ENCODE measurements at places on chromosomes 7 and 10.
A peak's percentile ranks its signal among the peaks of the same experiment; 100 is the strongest.

GRCh38 chr7:79507131-79507530, 53.7 kb upstream of the MAGI2 start:
- H3K27ac ChIP-seq, result no peak overlapping the region
- H3K27me3 ChIP-seq, result no peaks in the 10 kb centered on the region
- no peaks in the 10 kb centered on the region for H3K36me3 ChIP-seq
- no peak for DNase-seq

GRCh38 chr10:118027397-118027796, 19.3 kb downstream of the RAB11FIP2 start:
- peaks cover 28% of the 10 kb centered on the region for H3K4me1 ChIP-seq
- H3K4me3 ChIP-seq, result no peak overlapping the region
- H3K27me3 ChIP-seq, result peaks cover 11% of the 10 kb centered on the region
- H3K36me3 ChIP-seq, result no peaks in the 10 kb centered on the region
- no peak overlapping the region for H3K27ac ChIP-seq
- DNase-seq, result no peak

GRCh38 chr10:128848810-128849209, 618.2 kb upstream of the MGMT start:
- no peak overlapping the region for H3K4me3 ChIP-seq
- H3K36me3 ChIP-seq, result no peaks in the 10 kb centered on the region
- no peak overlapping the region for H3K27ac ChIP-seq
- H3K27me3 ChIP-seq, result no peaks in the 10 kb centered on the region
- no peaks in the 10 kb centered on the region for H3K4me1 ChIP-seq

DNA sequence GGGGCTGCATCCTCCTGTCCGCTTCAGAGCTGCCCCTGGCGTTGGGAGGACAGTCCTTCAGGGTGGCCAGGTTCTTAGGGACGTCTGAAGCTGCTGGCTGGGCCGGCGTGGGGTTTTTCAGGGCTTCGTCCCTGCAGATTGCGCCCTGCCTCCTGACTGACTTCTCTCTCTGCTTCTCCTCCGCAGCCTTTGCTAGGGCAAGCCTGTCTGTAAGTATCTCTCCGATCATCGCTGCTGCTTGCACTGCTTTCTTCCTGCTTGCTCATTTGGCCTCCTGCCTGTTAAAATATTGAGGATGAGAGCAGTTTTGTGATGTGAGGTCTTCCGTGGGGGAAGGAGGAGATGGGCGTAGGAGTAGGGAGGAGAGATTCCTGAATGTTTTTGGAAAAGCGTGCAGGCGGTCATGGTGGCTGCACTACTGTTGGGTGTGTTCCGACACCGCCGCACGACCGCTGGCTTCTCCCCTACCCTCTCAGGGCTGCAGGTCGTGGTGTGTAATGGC, 25.3 kb downstream of the PFKFB3 start:
- no peaks in the 10 kb centered on the region for H3K27me3 ChIP-seq
- DNase-seq, result no peak
- H3K4me1 ChIP-seq, result no peaks in the 10 kb centered on the region
- no peak overlapping the region for H3K27ac ChIP-seq
- no peak overlapping the region for H3K4me3 ChIP-seq

GRCh38 chr7:122896509-122896908, 10.2 kb upstream of the CADPS2 start:
- no peak overlapping the region for H3K27ac ChIP-seq
- H3K4me1 ChIP-seq, result no peaks in the 10 kb centered on the region
- no peak overlapping the region for H3K4me3 ChIP-seq
- no peaks in the 10 kb centered on the region for H3K36me3 ChIP-seq

- DNase-seq, result peak; percentile 49
- no peaks in the 10 kb centered on the region for H3K27me3 ChIP-seq
- H3K36me3 ChIP-seq, result no peaks in the 10 kb centered on the region
- peak overlapping the region; percentile 43 for H3K27ac ChIP-seq
- no peak overlapping the region for H3K4me3 ChIP-seq
- H3K4me1 ChIP-seq, result peaks cover 40% of the 10 kb centered on the region
These were observed 103.7 kb downstream of the MACC1 start for GRCh38 chr7:20113427-20114027.

- H3K4me3 ChIP-seq, result no peak overlapping the region
- no peak overlapping the region for H3K27ac ChIP-seq
- peak; percentile 15 for DNase-seq
- no peaks in the 10 kb centered on the region for H3K27me3 ChIP-seq
These were observed 736.6 kb downstream of the AUTS2 start for GRCh38 chr7:70334871-70335270.

- no peaks in the 10 kb centered on the region for H3K4me1 ChIP-seq
- H3K27me3 ChIP-seq, result no peaks in the 10 kb centered on the region
- H3K36me3 ChIP-seq, result no peaks in the 10 kb centered on the region
These were observed 838 bp upstream of the DLX6 start for GRCh38 chr7:97004247-97005182.

- H3K36me3 ChIP-seq, result no peaks in the 10 kb centered on the region
- H3K4me3 ChIP-seq, result peak overlapping the region; percentile 18
- no peaks in the 10 kb centered on the region for H3K27me3 ChIP-seq
These were observed 74.2 kb downstream of the CTNNA3 start for GRCh38 chr10:67621834-67622233.

DNA sequence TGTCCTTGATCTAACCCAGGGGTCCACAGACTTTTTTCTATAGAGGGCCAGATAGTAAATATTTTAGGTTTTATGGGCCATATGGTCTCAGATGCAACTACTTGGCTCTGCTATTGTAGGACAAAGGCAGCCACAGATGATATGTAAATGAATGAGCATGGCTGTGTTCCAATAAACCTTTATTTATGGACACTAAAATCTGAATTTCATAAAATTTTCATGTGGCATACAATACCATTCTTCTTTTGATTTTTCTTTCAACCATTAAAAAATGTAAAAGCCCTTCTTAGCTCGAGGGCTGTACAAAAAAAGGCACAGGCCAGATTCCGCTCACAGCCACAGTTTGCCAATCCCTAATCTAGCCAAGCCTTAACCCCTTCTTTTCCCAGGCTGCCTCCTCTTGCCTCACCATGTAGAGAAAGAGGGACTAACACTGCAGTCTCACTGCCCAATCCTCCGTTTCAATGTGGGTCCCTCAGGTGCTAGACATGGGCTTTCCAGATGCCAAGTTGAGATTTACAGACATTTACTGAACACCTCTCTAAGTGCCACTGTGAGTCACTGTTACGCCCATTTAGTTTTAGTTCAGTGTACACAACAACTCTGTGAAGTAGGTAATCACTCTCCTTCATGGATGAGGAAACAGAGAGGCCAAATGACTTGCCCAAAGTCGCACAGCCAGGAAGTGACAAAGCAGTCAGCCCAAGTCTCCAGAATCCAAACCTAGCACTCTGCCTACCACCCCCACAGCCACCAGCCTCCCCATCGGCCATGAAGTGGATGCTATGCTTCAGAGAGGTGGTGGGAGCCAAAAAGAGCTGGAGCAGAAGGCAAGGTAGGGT, 132.6 kb upstream of the PDLIM1 start:
- H3K27me3 ChIP-seq, result no peaks in the 10 kb centered on the region
- no peaks in the 10 kb centered on the region for H3K4me1 ChIP-seq
- no peak for DNase-seq
- H3K4me3 ChIP-seq, result no peak overlapping the region

DNA sequence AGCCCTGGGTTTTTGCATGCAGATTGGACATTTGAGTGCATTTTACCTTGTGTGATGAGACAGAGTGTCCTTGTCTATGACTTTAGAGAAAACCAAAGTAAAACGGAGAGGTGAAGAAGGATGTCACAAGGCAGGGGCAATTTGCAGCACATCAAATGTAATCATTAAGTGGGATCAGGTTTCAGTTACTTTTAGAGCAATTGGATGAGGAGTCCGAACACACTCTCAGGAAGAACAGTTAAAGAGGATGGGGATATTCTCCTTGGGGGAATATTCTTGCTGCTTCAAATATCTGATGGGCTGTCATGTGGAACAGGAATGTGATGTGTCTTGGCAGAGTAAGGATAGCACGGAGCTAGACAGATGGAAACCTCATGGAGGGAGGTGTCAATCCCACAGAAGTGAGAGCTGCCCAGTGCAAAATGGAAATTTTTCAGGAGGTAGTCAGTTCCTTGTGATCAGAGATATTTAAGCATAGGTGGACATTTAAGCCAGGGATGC, 757 bp downstream of the RAB19 start:
- no peak for DNase-seq
- H3K27ac ChIP-seq, result no peak overlapping the region
- peaks cover 30% of the 10 kb centered on the region for H3K27me3 ChIP-seq
- no peak overlapping the region for H3K4me3 ChIP-seq
- no peaks in the 10 kb centered on the region for H3K36me3 ChIP-seq

DNA sequence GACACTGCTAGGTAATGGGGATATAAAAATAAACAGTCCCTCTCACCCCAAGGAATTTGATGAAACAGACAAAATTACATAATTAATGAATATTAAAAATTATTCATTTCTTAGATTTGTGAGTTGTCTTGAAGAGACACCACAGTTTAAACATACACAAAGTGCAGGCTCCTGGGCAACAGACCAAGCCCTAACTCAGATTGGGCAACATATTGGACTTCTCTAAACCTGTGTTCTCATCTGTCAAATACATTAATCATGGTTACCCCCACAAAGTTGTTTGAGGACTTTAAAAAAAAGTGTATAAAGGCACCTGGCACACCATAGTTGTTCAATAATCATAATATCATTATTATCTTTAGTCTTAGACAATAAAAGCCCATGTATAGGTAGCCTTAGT, 62.5 kb upstream of the CAPZA2 start:
- H3K27ac ChIP-seq, result no peak overlapping the region
- no peaks in the 10 kb centered on the region for H3K36me3 ChIP-seq
- DNase-seq, result no peak
- H3K27me3 ChIP-seq, result no peaks in the 10 kb centered on the region
- no peak overlapping the region for H3K4me3 ChIP-seq

DNA sequence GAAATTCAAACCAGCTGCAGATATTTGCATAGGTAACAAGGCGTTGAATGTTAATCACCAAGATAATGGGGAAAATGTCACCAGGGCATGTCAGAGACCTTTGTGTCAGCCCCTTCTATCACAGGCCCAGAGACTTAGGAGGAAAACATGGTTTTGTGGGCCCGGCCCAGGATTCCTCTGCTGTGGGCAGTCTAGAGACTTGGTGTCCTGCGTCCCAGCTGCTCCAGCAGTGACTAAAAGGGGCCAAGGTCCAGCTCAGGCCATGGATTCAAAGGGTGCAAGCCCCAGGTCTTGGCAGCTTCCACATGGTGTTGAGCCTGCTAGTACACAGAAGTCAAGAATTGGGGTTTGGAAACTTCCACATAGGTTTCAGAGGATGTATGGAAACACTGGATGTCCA, 147.5 kb upstream of the ZWINT start:
- no peak overlapping the region for H3K27ac ChIP-seq
- DNase-seq, result no peak
- no peaks in the 10 kb centered on the region for H3K36me3 ChIP-seq
- no peak overlapping the region for H3K4me3 ChIP-seq

GRCh38 chr10:133027482-133027881, 60.2 kb upstream of the ADGRA1 start:
- no peaks in the 10 kb centered on the region for H3K4me1 ChIP-seq
- no peak overlapping the region for H3K4me3 ChIP-seq
- H3K36me3 ChIP-seq, result no peaks in the 10 kb centered on the region
- no peak overlapping the region for H3K27ac ChIP-seq

DNA sequence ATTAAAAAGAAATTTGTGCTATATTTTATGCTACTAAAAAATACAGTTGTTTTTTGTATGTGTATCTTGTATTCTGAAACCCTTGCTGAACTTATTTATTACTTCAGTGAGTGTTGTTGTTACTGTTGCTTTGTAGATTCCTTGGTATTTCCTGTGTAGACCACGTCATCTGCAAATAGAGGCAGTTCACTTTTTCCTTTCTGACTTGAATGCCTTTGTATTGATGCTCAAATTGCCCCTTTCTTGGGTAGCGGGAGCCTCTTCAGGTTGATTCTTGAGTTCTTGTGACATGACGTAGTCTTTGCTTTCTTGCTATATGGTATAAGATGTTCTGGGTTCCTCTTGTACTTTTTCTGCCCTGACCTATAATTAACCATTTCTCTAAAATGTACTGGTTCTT, 504.1 kb downstream of the SDK1 start:
- no peaks in the 10 kb centered on the region for H3K27me3 ChIP-seq
- DNase-seq, result no peak
- H3K4me1 ChIP-seq, result no peaks in the 10 kb centered on the region
- no peak overlapping the region for H3K4me3 ChIP-seq
- H3K36me3 ChIP-seq, result no peaks in the 10 kb centered on the region

DNA sequence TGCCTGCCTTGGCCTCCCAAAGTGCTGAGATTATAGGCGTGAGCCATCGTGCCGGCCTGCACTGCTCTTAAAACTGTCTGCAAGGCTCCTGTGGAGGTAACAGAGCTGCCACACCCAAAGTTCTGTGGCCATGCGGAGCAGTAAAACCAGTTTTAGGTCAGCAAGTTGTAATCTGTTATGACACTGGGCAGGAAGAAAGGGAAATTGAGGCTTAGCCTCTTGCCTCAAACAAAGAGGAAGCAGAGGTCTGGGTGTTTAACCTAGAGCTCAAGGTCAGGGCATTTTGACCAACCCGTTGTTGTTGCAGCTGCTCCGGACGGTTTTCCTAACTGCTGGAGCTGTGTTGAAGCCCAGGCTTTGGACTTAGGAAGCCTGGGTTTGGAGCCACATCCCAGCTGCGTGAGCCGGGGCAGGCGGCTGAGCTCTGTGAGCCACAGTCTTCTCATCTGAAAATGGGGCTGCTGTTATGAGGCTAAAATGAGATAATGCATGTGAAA, 7.4 kb upstream of the RRP12 start:
- no peak for DNase-seq
- H3K36me3 ChIP-seq, result no peaks in the 10 kb centered on the region
- H3K27ac ChIP-seq, result no peak overlapping the region

DNA sequence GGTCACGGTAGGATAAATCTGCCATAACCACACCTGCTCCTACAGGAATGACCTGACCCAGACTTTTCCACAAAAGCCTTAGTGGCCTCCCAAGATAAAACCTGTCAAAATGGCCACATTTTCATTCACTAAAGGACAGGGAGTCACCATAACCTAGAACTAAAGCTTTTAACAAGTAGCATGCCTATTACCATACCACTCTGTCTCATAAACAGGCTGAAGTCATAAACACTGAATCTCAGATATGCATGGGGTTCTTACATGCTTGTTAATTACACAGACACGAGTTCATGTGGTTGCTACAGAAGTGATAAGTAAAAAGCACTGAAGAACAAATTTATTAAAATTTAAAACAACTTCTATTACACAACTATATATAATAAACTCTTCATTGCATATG, 56.0 kb downstream of the HIPK2 start:
- H3K4me1 ChIP-seq, result peaks cover 18% of the 10 kb centered on the region
- no peak for DNase-seq
- 0 out of 2 replicates have a peak, but pooled peaks cover 2% of the 10 kb centered on the region for H3K36me3 ChIP-seq
- H3K4me3 ChIP-seq, result no peak overlapping the region
- H3K27me3 ChIP-seq, result no peaks in the 10 kb centered on the region

All from MM.1S (cell line).